Ecto neural progenitor cell (in vitro differentiated cells): ENCODE measurements at places on chromosomes 11 and 22.

DNA sequence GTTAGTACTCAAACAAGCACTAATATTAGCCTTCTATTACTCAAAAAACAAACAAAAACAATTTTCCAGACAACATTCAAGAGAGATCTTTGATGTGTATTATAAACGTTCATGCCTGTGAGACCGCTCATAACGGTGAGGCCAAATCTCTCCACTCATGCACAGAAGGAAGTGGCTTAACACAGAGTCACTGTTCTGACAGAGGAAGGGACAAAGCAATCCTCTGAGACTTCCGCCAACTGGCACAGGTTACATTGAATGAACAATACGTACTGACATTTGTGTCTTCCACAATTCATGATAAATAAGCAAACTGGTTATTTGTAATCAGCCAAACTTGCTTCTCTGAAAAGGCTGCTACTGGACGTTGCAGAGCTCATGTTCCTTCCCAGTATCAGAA, 30.5 kb downstream of the CHKA start:
- DNase-seq, result no peak

- DNase-seq, result no peak
Observed at GRCh38 chr22:36823186-36823839, 6.5 kb upstream of the PVALB start.

DNA sequence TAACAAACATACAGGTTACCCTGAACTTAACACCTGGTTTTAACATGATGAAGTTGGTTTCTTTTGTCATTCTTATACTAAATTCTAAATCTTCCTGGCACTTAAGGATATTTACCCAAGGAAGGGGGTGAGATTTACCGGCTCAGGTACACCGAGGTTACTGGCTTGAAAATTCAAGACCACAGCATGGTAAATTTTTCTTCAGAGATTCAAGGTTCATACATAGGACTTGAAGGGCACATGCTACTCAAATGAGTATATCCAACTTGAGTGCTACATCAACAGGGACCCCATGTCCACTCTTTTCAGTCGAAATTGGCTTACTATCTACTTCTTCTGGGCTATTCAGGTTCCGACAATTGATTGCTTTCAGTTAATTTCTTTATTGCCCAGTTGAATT, 12.7 kb downstream of the SERPING1 start:
- no peak for DNase-seq

- DNase-seq, result no peak
Observed at GRCh38 chr22:46574993-46575910, 37.8 kb upstream of the CELSR1 start.

GRCh38 chr22:46895753-46896152, 133.3 kb downstream of the TBC1D22A start:
- DNase-seq, result no peak

DNA sequence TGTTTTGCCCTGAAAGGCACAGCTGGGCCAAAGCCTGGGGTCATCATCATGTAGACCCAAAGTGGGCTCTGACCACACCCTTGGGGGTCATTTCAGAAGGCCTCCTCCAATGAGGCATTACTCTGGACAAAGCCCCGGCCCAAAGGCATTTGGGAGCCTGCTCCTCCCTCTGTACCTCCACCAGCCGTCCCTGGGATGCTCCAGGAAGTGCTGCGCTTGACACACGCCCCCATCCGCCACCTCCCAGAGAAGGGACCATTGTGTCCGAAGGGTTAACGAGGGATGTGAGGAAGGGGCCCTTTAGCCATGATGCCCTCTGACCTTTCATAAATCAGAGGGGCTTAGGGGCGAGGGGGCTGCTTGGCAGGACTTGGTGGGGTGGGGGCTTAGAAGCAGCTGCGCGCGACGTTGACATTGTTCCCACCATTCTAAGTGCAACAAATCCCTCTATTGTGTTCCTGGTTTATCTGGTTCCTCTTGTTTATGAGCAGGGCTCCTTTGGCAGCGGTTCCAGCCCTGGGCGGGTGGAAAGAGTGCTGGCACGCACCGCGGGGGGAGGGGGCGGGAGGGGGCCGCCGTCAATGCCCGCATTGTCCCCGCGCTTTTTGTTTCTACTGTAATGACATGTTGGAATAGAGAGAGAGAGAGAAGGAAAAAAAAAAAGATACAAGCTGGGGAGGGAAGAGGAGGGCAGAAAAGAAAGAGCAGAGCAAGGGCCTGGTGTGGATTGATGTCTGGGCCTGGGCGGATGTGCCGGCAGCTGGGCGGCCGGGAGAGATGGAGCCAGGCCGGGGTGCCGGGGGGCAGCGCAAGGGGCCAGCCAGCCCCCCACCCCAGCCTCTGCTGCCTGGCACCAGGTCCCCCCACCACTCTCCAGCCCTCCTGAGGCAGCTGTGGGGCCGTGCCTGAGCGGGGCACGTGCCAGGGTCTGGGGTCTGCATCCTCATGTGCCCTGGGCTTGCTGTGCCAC, 32.1 kb upstream of the SOX10 start:
- DNase-seq, result peak; percentile 72

GRCh38 chr11:3860375-3860774, 4.9 kb downstream of the STIM1 start:
- DNase-seq, result no peak

GRCh38 chr11:30326114-30326778, 3.3 kb downstream of the ARL14EP start:
- DNase-seq, result no peak

GRCh38 chr22:16956290-16956689, 51.7 kb downstream of the GAB4 start:
- DNase-seq, result no peak

GRCh38 chr11:39165021-39165420, 2294.4 kb downstream of the LRRC4C start:
- DNase-seq, result no peak

- peak; percentile 55 for DNase-seq
Observed at GRCh38 chr22:20957683-20958431, 9.2 kb upstream of the AIFM3 start.

DNA sequence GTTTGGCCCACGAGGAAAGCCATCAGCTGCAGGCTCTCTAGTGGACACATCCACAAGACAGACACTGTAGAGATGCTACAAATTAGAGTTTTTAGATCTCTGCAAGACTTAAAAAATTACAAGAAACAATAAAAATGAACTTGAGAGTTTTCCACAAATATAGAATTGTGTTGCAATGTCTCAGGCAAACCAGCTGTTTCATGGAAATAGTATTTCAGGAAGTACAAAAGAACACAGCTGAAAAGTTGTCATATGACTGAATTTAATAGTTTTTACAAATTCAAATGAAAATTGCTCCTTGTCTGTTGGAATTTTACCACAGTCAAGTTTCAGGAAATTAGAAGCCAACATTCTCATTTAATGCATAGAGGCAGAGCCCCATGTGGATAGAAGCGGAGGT, 184.5 kb upstream of the PITPNB start:
- no peak for DNase-seq

DNA sequence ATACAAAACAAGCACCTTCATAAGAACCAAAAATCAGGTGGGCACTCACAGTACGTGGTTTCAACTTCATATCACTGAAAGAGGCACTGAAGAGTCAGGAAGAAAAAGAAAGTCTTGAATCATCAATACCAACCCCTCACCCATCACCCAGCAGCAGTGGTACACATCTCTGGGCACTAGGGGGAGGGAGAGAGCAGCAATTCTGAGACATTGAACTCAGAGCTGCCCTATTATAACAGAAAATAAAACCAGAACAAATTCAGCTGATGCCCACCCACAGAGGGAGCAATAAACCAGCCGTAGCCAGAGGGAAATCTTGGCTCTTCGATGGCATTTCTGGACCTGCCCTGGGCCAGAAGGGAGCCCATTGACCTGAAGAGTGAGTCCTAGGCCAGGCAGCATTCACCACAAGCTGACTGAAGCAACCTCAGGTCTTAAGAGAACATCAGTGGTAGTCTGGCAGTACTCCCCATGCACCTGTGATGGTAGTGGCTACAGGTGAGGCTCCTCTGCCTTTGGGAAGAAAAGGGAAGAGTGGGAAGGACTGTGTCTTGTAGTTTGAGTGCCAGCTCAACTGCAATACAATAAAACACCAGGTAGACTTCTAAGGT, 42.2 kb upstream of the FAM181B start:
- DNase-seq, result peak; percentile 52

- DNase-seq, result no peak
Observed at GRCh38 chr11:33698921-33699320, 1.7 kb downstream of the C11orf91 start.

DNA sequence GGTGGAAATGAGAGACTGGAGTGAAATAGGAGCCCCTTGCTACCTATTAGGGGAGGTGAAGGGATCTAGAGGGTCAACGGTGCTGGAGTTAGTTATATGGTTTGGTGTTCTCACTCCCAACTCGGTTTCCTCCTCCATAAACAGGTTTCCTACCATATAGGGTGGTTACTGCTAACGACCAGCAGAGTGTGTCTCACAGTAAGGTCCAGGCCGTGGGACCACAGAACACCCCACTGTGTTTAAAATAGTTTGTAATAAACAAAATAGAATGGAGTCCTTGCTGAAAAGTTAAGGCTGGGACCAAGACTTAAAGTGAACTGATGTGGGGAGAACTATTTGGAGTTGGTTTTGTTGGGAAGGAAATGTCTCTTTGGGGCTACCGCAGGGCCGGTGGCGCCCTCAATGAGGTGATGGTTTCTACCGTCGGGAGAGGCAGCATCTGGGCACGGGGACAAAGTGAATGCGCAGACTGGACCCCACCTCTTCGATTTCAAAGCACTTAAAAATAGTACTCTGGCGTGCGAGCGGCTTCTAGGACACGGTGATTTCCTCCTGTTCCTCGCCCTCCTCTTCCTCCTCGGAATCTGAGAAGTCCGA, 4.5 kb downstream of the DBX1 start:
- DNase-seq, result no peak

- no peak for DNase-seq
Observed at GRCh38 chr11:60343094-60343704, 16.1 kb downstream of the MS4A6E start.

GRCh38 chr11:94032725-94033124, 11.6 kb downstream of the HEPHL1 start:
- DNase-seq, result no peak

DNA sequence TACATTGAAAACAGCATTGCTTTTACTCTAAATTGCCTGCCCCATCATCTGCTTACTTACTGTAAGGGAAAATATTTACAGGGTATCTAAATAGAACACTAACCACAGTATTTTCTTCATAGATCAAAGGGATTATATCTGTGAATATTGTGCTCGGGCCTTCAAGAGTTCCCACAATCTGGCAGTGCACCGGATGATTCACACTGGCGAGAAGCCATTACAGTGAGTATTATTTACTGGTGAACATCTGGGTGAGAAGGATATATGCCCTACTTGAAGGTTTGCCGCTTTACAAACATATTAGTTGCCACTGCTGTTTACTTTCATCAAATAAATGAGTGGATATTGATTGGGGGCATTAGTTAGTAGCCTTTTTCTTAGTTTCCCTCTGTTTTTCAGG, 5.9 kb upstream of the CNTF start:
- DNase-seq, result no peak

DNA sequence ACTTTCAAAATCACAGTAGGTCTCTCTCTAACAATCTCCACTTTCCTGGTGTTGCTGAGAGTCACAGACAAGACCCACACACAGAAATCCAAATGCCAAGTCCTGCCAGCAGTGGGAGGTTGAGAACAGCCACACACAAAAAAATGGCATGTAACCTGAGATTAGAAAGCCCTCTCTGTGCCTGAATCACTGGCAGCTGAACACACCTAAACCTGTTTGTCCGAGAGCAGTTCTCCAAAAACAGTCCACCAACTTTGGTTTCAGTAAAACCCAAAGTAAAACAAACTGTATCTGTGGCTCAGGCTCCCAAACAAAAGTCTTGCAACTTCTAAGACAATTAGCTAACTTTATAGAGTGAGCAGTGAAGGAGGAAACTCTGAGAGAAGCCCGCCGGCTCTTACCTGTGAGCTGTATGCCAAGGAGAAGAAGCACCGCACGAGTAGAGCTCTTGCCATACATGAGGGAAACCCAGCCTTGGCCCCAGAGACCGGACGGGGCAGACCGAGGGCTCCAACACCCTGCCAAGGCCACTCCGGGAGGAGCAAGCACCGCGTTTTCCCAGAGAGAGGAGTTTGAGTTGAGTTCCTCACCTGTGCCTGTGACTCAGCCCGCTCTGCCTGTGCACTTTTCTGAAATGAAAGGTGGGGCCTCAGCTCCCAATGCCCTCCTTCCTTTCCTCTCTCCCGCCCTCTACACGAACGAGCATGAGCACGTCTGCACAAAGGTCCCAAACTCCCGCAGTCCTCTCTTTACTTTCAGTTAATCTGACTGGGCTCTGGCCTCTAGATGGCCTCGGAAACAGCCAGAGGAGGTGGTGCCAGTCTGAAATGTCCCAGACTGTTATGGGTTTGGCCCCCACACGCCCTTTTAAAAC, at the start of gene MPZL2:
Gene MPZL2 (minus strand): TSS at position 603 of the 874 bp plus-strand sequence. CDS start 144 bp downstream, at position 459.
- peak; percentile 55 for DNase-seq

- DNase-seq, result no peak
Observed at GRCh38 chr11:45659031-45659817, 6.2 kb downstream of the CHST1 start.

- no peak for DNase-seq
Observed at GRCh38 chr11:50080256-50080655, 47.6 kb downstream of the OR4C45 start.
